NCI-H187 treated with DMSO at 0.1 percent for 48 hours (cell line): ENCODE measurements at places on chromosomes 5 and 9.

- no peak for DNase-seq
Measured at GRCh38 chr5:167158588-167158987, 1132.9 kb upstream of the WWC1 start.

DNA sequence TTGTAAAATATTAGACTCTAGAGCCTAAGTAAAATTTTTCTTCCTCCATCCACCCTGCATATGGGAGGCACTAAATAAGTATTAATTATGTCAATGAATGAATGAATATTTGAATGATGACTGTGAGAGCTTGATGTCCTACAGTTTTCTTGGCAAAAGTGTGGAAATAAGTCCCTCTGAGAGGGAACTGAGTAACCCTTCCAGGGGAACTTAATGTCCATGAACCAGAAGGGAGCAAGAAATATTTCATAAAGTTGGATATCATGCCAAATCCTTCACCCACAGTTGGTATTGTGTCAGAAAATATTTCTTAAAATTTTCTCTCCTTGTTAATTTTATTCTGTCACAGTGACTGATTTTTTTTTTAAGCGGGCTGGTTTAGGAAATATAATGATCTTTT is 36.6 kb downstream of the NNT start:
- DNase-seq, result no peak

- DNase-seq, result no peak
Measured at GRCh38 chr5:106757672-106758071, 913.1 kb downstream of the EFNA5 start.

DNA sequence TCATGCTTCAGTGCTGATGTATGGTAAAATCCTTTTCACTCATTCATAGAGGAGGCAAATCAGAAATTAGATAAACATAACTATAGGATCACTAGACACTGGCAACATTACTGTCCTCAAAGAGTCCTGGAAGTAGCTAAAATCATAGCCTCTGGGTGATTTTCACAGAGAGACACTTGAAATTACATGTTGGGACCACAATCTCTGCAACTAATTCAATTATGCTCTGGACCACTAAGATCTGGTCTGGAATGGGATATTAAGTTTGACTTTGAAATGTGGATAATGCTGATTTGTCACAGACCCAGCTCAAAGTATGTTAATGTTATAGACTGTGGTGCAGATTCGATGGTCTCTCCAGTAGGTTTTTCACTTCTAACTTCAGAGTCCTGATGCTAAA is 214.6 kb upstream of the CCNH start:
- no peak for DNase-seq

- DNase-seq, result no peak
Measured at GRCh38 chr5:159850160-159850559, 66.1 kb upstream of the ADRA1B start.

DNA sequence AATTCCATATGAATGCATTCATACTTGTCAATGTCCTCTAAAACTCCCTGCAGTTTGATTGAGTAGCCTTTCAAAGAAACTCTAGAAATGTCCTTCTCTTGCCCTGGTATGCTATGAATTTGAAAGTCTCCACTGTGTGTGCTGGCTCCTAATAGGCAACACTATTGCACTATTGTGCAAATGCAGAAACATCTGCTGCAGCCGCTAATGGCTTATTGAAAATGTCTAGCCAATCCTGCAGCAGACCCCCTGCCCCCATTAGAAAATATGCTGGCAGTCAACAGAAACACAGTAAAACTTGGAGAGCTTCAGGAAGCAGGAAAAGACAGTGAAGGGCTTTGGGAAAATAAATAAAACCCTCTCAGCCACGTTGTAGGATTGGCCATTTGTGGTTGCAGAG is 87.3 kb upstream of the GRAMD2B start:
- no peak for DNase-seq

DNA sequence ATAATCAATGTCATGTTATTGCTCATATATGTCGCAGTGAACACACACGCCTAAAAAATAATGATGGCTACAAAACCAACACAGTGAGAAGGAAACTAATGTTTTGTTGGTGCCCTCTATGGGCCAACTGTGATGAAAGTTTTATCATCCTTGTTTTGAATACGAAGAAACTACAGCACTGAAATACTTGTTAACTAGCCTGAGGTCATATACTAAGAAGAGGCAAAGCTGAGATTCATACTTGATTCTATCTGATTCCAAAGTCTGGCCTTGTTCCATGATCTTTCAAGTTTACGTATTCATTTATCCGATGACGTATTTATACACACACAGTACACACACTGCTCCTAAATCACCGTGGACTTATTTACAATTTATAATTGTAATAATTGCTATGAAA is 16.1 kb upstream of the DRD1 start:
- no peak for DNase-seq

- no peak for DNase-seq
Measured at GRCh38 chr9:89154651-89155336, 23.8 kb downstream of the SHC3 start.

GRCh38 chr5:113678924-113679575 is 165.6 kb downstream of the YTHDC2 start:
- DNase-seq, result no peak

DNA sequence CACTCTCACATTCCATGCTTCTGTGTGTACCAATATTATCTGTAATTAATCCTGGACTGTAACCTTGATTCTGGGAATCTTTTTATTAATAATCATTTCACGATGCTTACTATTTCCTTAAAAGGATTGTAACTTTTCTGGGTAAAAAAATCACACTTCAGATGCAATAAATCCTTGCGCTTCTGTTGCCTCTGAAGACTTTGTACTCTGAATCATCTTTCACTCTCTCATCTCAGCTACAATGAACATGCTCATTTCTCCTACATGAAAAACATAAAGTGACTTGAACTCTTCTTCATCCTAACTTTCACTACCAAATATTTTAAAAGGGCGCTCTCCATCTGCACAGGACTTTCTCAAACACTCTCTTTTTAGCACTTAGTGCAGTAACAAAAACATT is 50.0 kb downstream of the GDA start:
- DNase-seq, result no peak

DNA sequence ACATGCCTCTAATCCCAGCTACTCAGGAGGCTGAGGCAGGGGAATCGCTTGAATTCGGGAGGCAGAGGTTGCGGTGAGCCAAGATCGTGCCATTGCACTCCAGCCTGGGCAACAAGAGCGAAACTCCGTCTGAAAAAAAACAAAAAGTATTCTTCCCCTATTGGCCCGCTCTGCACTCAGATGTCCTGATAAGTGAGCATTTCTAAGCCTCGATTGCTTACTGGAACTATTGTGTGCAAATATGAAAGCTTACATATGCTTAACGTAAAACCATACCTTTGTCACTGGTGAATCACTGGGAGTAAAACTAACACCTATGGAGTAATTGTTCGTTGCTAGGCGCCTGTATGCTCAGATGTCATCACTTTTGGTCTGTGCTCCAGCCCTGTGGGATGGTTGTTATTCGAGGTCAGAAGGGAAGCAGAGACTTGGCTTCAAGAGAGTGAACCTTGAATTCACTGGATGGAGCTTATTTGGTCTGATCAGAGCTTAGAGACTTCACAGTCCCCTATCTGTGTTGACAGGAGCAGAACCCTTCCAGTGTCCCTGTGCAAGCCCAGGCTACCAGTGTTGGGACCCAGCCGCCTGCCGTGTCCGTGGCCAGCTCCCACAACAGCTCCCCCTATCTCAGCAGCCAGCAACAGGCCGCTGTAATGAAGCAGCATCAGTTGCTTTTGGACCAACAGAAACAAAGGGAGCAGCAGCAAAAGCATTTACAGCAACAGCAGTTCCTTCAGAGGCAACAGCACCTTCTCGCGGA is 25.3 kb upstream of the LTC4S start:
- DNase-seq, result no peak

DNA sequence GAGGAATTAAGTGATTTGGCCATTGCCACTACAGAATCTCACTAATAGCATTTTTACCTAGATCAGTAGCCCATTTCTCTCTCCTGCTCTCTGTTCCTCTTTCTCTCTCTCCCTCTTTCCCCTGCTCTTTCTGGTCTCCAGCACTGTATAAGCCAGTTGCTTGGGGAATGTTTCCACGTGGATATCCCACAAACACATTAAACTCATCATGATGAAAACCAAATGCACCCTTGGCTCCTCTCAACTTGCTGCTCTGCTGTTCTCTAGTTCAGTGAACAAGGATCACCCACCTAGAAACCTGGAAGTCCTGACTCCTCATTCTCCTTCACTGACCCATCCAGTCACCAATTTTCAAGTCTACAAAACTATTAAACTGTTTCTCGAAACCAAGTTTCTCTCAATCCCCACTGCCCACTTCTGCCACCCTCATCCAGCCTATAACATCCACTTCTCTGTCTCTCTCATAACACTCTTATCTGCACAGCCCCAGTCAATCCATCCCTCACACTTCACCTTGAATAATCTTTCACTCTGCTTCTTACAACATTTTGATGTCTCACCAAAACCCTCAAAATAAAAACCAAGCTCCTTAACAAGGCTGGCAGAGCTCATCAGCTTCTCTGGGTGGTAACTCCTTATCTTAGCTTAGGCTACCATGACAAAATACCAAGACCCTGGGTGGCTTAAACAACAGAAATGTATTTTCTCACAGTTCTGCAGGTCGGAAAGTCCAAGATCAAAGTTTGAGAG is 79.3 kb downstream of the ARL15 start:
- no peak for DNase-seq

- DNase-seq, result no peak
Measured at GRCh38 chr9:93587651-93588347, 11.4 kb downstream of the PHF2 start.

DNA sequence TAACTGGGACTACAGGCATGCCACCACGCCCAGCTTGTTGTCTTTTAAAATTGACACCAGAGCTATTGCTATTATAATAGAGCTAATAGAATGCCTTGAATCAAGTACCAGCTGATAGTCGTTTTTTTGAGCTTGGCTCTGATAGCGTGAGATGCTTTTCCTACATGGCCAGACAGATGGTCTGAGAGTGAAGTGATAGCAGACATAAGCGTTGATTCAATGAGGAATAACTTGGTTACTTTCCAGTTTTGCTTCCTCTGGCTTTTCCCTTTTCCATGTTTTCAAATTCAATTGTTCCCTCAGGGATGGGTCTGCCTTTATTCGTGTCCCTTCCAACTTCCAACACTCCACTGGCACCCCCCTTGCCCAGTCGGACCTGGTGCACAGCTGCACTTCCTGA is 15.4 kb downstream of the AGXT2 start:
- DNase-seq, result no peak

DNA sequence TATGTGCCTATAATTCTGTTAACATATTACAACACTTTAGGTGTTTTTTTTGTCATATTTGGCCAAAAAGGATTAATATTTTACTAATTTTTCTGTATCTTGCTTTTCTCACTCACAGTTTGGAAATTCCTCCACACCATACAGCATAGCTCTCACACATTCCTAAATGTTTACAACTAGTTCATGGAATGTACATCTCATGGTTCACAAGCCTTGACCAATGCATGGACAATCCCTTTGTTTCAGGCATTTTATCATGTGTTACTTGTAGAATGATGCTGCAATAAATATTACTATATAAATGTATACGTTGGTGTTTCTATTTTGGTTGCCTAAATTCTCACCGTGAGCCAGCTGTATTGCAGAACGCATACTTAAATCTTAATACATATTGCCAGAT is 80.5 kb upstream of the SPATA31C2 start:
- DNase-seq, result no peak

GRCh38 chr9:127170652-127171051 is 48.2 kb upstream of the ANGPTL2 start:
- DNase-seq, result no peak

- DNase-seq, result no peak
Measured at GRCh38 chr9:107174441-107174840, 108.6 kb upstream of the RAD23B start.

- DNase-seq, result no peak
Measured at GRCh38 chr5:68776381-68776780, 317.4 kb upstream of the SLC30A5 start.

DNA sequence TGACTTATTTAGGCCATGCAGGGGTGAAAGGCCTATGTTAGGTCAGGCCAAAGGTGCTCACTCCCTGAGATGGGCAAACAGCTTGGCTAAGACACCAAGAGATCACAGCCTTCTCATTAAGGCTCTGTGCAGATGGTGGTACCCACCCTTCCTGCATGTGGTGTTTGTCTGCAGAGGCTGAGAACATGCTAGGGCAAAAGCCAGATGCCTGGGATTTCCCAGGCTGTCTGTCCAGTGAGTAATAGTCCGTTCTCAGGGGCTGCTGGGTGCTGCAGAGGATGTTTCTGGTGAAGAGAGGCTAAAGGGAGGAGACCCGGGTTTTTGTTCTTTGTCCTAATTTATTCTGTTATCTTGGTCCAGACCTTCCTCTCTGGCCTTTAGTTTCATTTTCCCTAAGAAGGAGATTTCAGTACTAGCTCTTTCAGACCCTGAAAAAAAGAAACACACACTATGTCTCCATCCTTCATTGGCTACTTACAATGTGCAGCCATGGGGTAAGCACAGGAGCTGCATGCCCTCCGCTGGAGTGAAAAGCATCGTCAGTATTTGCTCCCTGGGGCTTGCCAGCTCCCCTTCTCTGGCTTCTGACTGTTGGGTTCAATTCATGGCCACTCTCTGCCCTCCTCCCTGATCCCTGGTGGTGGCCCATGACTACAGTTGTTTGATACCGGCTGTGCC is 23.4 kb upstream of the GLRA1 start:
- no peak for DNase-seq

- no peak for DNase-seq
Measured at GRCh38 chr5:54009828-54010227, 300.5 kb downstream of the ARL15 start.

DNA sequence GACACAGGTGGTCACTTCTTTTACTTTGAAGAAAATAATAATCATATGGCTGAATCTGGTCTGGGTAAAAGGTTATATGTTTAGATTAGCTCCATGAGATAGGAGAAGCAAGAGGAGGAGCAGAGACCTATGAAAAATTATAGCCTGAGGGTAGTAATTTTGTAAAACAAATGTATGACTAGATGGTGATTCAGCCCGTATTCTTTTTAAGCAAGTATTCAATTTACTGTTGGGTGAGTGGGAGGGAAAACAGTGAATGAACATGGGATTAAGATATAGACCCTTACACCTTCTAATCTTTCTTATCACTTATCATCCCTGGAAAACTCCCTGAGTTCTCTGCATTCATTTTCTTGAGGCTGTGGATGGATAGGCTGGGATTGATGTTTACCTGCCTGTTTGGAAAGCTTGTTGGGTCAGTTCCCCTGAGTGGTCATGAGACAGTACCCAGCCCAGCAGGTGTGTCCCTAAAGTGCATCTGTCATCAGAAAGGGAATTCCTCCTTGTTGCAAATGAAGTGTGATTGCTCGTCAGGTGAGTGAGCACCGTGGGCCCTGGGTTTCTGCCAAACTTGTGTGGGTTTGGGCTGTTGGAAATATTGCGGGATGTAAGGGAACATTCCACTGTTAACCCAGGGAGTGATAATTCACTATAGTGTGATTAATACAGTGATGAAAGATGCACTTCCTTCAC is 101.2 kb upstream of the GDNF start:
- no peak for DNase-seq

- no peak for DNase-seq
Measured at GRCh38 chr9:136249877-136250559, 4.4 kb upstream of the QSOX2 start.

DNA sequence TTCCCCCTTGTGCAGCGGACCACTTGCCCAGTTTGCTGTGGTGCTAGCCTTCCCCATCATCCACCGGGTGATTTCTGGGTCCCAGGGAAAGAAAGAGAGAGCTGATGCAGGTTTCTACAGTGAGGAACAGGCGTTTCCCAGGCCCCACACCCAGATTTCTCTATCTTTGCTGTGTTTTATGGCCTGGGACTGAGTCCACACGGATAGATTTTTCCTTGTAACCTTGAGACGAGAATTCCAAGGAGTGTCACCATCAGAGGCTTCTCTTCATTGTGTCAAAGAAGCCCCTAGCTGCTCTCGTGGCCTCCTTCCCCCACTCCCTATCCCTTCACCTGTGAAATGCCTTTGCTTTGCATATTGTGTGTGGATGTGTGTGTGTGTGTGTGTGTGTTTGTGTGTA is 21.2 kb upstream of the FGFR4 start:
- no peak for DNase-seq
